Stimulated activated naive B cell treated with anti-CD40 and anti-IgM and Interleukin-4, amounts not matched to agents 10 μg/mL and 1 μg/mL and 100 μg/mL, for 72 hours (primary cell): ENCODE measurements at places on chromosomes 1 and 21.

- DNase-seq, result no peak
These were observed 13.4 kb downstream of the RRAGC start for GRCh38 chr1:38846210-38846609.

- DNase-seq, result no peak
These were observed 6.1 kb upstream of the AK2 start for GRCh38 chr1:33042831-33043230.

DNA sequence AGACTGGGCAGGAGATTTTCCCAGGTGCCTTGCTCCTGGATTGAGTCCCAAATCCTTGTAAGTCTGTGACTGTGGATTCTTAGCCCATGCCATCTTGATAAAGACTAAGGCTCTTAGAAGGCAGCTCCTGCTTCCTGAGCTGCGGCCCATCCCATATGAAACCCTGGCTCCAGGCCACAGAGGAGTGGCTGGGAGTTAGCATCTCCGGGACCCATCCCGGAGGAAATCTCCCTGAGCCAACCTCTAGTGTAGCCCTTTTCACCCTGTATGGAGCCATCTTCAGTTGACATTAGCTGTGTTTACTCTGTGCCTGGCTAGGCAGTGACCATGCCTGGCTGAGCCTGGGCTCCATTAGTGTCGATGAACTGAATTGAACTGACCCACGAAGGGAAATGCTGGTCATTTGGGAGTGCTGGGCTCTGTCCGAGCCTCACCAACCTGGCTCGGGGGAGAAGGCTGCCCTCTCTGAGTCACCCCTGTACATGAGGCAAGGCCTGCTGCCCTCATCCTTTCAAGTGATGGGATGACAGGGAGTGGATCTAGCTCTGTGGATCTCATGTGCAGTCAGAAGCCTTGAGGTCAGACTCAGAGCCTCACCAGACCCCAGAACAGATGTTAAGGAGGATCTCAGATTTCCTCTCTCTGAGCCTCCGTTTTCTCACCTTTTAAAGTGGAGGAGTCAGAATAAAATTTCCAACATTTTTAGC lies 37.5 kb downstream of the LGR6 start:
- DNase-seq, result no peak

DNA sequence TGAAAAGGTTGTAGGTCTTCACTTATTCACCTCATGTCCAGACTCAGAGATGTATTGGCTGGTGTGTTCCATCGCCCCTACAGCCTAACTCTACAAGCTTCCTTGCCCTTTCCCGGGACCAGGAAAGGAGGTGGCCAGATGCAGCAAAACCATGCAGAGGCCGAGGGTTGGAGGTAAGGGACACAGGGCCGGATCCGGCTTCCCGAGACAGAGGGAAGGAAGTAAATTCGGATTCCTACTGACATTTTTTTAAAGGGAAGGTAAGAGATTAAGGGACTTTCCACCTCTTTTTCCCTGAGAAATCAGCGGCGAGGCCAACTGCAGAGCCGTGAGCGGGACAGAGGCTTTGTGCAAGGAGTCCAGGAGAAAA lies 12.7 kb downstream of the EPHA10 start:
- no peak for DNase-seq

DNA sequence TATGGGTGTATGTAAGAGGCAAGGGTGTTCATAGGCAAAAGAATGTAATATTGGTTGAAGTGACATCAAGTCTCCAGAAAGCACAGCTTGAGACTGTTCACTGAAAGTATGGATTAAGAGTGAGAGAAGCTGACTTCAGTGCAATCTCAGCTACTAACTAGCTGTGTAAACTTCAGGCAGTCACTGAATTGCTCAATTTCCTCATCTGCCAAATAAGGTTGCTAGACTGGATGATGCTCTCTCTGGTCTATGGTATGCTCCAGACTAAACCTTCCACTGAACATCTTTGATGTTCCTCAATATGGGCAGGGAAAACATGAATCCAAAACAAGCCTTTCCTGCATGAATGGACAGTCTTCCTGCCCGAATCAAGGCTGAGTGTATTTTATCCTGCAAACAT lies 111.8 kb upstream of the USH2A start:
- DNase-seq, result no peak

- DNase-seq, result no peak
These were observed 1018.5 kb downstream of the ADGRL2 start for GRCh38 chr1:82819234-82819633.

DNA sequence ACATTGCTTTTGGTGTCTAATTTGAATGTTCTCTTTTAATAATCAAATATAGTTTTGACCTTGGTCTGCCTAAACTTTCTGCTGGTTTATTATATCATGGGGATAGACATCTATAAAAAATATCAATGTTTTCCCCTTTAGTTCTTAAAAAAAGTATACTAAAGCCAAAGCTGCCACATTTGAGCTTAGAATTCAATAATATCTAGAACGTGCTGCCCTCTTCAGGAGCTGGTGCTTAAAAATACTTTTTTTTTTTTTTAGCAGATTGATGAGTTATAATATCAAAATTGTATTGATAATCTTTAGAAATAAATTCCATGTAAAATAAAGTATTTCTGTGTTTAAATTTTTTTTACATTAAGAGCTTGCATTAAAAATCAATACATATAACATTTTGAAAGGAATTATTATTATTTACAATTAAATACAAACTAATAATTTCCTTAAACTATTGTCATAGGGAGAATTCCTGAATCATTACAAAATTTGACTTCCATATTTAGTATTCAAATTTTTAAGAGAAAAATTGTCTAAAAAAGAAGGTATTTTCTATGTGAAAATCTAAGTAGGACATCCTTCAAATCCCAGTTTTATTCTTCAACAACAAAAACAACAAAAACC lies 40.1 kb upstream of the ADGRL2 start:
- DNase-seq, result no peak
